ENCODE measurements at places on chromosomes 2 and 18.

DNA sequence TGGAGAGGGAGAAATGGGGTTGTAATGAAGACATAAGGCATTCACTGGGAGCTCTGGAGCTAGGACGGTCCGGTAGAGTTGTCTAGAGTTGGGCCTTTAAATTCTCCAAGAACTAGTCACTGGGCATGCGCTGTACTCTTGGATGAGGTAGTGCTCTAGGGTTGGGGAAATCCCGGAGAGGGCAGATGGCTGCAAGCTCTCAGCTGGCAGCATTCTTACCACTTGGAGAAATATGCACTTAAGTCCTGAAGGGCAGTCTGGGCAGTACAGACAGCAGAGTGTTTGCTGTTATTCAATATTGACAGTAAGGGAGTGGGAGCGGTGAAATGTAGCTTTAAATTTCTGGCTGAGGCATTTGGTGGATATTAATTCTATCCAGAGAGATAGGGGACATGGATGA, 214.6 kb downstream of the RDH14 start:
- no peak for DNase-seq

GRCh38 chr2:221962186-221962585, 336.6 kb downstream of the PAX3 start:
- DNase-seq = no peak

- no peak for DNase-seq
Measured at GRCh38 chr2:217069263-217070042, 209.6 kb upstream of the TNP1 start.

DNA sequence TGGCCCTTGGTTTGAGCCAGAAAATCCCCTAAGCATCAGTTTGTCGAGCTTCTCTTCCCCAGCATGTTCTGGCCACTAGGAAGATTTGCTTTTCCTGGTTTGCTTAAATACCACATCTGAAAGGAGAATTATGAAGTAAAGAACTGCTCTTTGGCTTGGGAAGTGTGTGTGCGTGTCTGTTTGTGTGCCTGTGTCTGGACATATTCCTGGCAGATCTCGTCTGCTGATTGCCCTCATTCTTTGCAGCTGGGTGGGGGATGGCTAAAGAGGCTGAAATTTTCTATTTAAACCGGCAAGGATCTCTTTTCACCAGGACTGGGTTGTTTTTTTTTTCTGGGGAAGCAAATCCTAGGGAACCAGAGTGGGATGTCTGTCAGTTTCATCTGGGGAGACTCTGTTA, 57.3 kb upstream of the MBOAT2 start:
- DNase-seq = no peak

- no peak for DNase-seq
Measured at GRCh38 chr2:140506606-140507005, 1624.2 kb downstream of the LRP1B start.

GRCh38 chr18:70332694-70333093, 43.8 kb downstream of the SOCS6 start:
- no peak for DNase-seq

Measured in cortex of kidney (tissue), 1 donor.